GM03348 (cell line): ENCODE measurements at places on chromosomes 12 and 14.

- DNase-seq: no peak
Observed at GRCh38 chr12:113569806-113570205, 98.1 kb upstream of the LHX5 start.

DNA sequence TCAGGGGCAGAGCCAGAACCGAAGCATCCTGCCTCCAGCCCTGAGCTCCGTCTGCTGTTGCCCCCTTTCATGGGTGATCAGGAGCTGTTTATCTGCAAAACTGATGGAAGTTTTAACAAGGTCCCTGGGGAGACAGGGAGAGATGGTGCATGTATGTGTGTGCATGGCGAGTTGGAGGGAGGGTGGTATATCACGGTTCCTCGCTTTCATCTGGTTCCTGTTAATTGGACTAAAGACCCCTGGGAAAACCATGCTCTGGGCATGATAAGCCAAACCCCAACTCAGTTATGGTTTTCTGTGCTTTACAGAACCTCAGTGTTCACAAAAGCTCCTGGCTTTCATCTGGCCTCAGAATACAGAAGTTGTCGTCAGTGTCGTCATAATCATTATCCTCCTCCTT lies 133.6 kb downstream of the KSR2 start:
- DNase-seq: no peak

- no peak for DNase-seq
Observed at GRCh38 chr12:42854208-42854607, 264.7 kb upstream of the PRICKLE1 start.

GRCh38 chr14:73234029-73234428 lies 3.3 kb upstream of the PAPLN start:
- no peak for DNase-seq

DNA sequence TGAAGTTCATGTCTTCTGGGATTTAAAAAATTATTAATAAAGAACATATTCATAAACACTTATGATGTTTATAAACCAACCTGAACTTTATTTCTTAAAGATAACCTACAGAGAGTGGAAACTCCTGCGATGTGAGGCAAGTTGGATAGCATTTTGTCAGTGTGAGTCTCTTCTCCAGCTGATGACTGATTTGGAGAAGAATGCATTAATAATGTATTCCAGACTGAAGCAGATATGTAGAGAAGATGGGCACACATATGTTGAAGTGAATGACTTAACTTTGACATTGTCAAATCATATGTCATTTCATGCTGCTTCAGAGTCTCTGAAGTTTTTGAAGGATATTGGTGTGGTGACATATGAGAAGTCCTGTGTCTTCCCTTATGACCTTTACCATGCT lies 7.3 kb downstream of the HELB start:
- peak; percentile 11 for DNase-seq

GRCh38 chr12:5710260-5710878 lies 234.7 kb downstream of the ANO2 start:
- DNase-seq: no peak

- no peak for DNase-seq
Observed at GRCh38 chr12:30136696-30137095, 353.0 kb upstream of the TMTC1 start.

GRCh38 chr12:81610955-81611889 lies 147.9 kb downstream of the PPFIA2 start:
- DNase-seq: peak; percentile 2

- DNase-seq: peak; percentile 38
Observed at GRCh38 chr12:121949648-121950397, 31.4 kb downstream of the CFAP251 start.

- no peak for DNase-seq
Observed at GRCh38 chr14:43745746-43746145, 761.3 kb downstream of the FSCB start.

GRCh38 chr14:97730706-97731105 lies 933.5 kb downstream of the VRK1 start:
- DNase-seq: no peak

- DNase-seq: no peak
Observed at GRCh38 chr14:105527381-105527825, 1.0 kb downstream of the TMEM121 start.

GRCh38 chr14:105317546-105317945 lies 3.0 kb downstream of the PACS2 start:
- peak; percentile 85 for DNase-seq

GRCh38 chr12:49550693-49551252 lies 11.9 kb downstream of the KCNH3 start:
- no peak for DNase-seq

- no peak for DNase-seq
Observed at GRCh38 chr12:57839996-57840395, 6.5 kb downstream of the CTDSP2 start.

- peak; percentile 84 for DNase-seq
Observed at GRCh38 chr14:68682166-68683103, 110.4 kb downstream of the ZFP36L1 start.

DNA sequence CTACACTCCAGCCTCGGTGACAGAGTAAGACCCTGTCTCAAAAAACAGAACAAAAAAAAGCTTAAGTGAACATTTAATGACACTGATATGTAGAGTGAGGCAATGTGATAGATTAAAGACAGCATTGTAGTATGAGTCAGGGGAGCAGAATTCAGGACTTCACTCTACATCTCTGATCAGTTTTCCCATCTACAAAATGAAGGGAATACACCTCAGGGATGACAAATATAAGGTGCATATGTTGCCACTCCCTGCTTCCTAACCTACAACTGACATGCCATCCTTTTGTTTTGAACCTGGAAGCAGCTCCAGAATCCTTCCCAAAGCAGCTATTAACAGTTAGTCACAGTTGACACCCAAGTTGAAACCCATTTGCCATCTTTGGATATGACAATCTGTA lies 30.9 kb upstream of the STRN3 start:
- no peak for DNase-seq
